Activated CD4-positive, CD25-positive, alpha-beta regulatory T cell (primary cell): ENCODE measurements at places on chromosomes 7 and 10.

GRCh38 chr7:114976666-114977065, 54.8 kb downstream of the MDFIC start:
- DNase-seq = no peak

- no peak for DNase-seq
Measured at GRCh38 chr10:124005091-124005490, 88.3 kb downstream of the CHST15 start.

DNA sequence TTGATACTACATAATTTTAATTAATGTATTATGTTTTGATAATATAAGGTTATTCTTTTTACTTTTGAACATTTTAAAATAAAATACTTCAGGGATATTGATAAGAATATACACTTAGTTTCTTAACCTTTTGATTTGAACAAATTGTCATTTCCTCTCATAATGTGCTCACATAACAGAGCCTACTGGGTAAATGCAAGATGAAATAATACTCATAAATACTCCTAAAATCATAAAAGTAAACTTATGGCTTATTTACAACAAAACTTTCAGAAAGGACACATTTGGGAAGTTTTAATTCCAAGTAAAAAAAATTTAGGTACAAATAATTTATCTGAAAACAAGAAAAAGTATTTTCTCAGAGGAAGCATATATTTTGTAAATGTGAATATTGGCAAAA, 101.6 kb upstream of the ABCB5 start:
- no peak for DNase-seq

GRCh38 chr10:100781145-100781665, 35.8 kb downstream of the PAX2 start:
- no peak for DNase-seq

- DNase-seq = no peak
Measured at GRCh38 chr7:129872054-129872453, 80.7 kb downstream of the UBE2H start.
